ENCODE measurements at places on chromosomes 6 and 20. TPM values are rescaled to one million over a fixed set of nuclear protein-coding genes. Genes with fewer than 3 reads are reported as not detected.

Gene VSX1
- not detected for total RNA-seq

Gene BNIP5
- total RNA-seq: not detected

Gene BTN2A1
- 16.9 TPM for total RNA-seq

Gene JPH2
- total RNA-seq: 11.1 TPM

Gene KHDC1L
- total RNA-seq: not detected

Gene SYCP2
- total RNA-seq: 0.35 TPM

Gene EFCAB8
- not detected for total RNA-seq

Gene SLC22A16
- total RNA-seq: not detected

Gene POM121L2
- not detected for total RNA-seq

Gene TUBB2B
- 0.54 TPM for total RNA-seq

Gene RAB44
- 0.09 TPM for total RNA-seq

Gene OPN5
- total RNA-seq: not detected

Gene ANKRD6
- 1.0 TPM for total RNA-seq

Gene NOX3
- not detected for total RNA-seq

Gene ADTRP
- 25.3 TPM for total RNA-seq

Gene PRL
- not detected for total RNA-seq

Gene GRM1
- not detected for total RNA-seq

Gene GABRR1
- not detected for total RNA-seq

Gene BPI
- not detected for total RNA-seq

Gene CYP21A2
- 0.88 TPM for total RNA-seq

Gene BCAS1
- total RNA-seq: not detected

Gene PLEKHG1
- 16.8 TPM for total RNA-seq

Gene LY6G6F
- total RNA-seq: not detected

Gene PAX1
- total RNA-seq: not detected

Gene BMP7
- not detected for total RNA-seq

Gene MCHR2
- total RNA-seq: not detected

Gene TREM2
- 0.63 TPM for total RNA-seq

Gene TSPO2
- total RNA-seq: not detected

Gene ZBTB12
- total RNA-seq: 4.0 TPM

Gene SGK1
- 20.8 TPM for total RNA-seq

Gene SLC35D3
- not detected for total RNA-seq

Gene RHAG
- total RNA-seq: not detected

Gene IYD
- total RNA-seq: not detected

Gene SLC17A2
- not detected for total RNA-seq

Gene BPIFA1
- not detected for total RNA-seq

Gene SNX9
- total RNA-seq: 33.1 TPM
